ENCODE measurements at places on chromosomes 1 and 21.

DNA sequence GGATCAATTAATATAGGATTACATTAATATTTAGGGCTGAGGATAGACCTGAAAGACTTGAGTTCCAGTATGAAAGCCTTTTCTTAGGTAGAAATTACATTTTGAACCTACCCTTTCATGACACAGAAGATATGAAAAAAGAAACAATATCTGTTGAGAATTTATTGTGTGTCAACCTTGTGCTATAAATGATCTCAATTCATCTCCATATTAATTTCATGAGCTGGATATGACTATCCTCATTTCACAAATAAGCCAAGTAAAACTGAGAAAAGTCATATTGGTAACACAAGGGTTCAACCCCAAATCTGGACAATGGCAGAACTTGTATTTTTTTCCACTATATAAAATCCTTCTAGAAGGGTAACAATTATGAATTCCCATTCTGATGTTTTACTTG lies 120.0 kb downstream of the TRIM33 start:
- no peak for DNase-seq

- no peak for DNase-seq
Measured at GRCh38 chr21:38957575-38958322, 152.0 kb downstream of the ETS2 start.

DNA sequence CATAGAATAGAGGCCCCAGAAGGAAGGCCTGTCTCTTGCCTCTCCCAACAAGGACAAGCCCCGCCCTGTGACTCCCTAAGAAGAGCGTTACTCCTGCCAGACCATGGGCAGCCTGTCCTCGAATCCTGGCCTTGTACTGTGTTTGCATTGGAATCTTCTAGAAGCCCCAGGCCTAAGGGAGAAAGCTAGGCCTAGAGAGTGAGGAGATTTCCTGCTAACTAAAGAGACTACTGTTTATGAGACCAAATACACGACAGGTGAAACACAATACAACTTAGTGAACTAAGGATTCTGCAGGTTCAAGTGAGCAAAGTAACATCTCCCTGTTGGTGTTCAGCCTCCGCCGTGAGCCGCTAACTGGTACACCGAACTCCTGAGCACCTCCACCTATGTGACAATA lies 62.7 kb downstream of the SYF2 start:
- no peak for DNase-seq

- DNase-seq = no peak
Measured at GRCh38 chr1:221567859-221568507, 173.9 kb downstream of the DUSP10 start.

DNA sequence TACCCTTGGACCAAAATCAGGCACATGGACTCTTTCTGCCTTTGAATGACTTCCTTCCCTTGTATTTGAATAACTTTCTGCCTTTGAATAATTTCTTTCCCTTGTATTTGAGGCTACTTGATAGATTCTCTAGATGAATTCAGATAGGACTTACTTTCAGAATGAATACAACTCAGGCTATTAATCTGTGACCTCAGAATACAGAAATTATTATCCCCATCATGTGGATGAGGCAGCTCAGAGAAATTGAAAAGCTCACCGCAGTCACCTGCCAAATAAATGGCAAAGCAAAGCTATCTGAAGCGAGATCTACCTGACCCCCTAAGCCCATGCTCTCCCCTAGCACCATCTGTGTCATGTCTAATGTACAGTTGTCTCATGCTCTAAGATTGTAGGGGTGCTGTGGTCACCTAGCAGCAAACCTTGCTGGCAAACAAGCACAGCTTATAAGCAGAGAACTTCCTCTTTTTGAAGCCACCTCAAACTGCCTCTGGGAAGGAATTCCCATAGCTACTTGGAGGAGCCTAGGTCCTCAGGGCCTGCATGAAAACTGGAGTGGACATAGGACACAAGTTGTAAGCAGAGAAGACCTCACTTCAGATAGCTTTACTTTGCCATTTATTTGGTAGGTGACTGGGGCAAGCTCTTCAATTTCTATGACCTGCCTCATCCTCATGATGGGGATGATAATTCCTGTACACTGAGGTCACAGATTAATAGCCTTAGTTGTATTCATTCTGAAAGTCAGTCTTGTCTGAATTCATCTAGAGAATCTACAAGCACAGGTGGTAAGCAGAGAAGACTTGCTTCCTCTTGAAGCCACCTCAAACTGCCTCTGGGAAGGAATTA lies 66.1 kb downstream of the FASLG start:
- DNase-seq = no peak

DNA sequence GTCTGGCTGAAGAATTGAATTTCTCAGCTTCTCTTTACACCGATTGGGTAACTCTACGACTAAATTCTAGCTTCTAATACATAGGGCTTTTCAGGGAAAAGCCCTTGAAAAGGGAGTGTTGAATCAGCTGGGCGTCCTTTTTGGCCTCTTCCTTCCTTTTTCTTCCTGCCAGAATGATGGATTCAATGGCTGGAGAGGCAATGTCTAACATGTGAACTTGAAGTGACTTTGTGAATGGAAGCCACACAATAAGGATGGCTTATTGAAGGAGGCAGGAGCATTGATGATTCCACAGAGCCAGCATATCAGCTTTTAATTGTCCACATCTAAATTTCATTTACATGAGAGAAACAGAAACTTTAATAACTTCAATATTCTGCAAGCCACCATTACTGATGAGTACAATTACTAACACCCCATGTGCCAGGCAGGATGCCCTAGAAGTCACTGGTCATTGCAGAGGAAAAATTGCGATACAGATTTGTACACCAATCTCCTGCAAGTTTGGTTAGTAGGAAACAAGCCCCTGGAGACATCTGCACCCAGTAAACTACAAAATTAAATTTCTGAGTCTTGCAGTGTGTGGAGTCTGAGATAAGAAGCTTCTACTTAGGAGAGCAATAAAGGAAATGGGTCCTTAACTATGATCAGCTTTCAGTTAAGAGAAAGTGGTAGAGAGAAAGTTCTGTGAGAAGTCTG lies 56.1 kb downstream of the STYXL2 start:
- DNase-seq = no peak

DNA sequence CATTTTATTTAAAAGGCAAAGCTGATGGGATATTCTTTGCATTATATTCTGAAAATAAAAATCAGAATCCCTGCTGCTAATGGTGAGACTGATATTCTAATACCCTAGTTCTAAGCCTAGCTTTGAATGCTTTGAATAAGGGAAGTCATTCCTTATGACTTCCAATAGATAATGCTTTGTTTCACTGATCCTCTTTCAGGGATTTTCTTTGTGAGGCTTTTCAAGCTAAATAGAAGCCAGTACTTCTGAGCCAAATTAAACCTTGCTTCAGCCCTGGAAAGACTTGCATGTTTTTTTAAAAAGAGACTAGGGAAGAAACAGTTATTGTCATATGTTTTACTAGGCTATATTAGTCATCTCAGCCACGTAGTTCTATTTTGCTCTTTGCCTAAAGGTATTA lies 68.5 kb upstream of the CACYBP start:
- no peak for DNase-seq

DNA sequence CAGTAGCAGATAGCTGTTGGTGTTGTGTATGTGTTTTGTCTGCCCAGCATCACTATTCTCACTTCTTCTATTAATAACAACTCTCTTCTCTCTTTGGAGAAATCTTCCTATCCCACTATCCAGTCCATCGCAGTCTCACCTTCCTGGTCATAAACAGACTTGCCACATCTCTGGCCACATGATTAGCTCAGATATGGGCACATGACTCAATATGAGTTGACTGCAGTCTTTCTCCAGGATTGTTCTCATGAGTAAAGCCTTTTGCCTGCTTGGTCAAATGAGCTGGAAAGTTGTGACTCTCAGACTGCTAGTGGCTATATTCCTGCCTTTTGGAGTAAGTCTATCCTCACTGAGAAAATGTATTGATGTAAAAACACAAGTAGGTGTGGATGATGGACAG lies 32.9 kb upstream of the TADA1 start:
- no peak for DNase-seq

GRCh38 chr1:231106347-231106746 lies 55.5 kb upstream of the TRIM67 start:
- no peak for DNase-seq

DNA sequence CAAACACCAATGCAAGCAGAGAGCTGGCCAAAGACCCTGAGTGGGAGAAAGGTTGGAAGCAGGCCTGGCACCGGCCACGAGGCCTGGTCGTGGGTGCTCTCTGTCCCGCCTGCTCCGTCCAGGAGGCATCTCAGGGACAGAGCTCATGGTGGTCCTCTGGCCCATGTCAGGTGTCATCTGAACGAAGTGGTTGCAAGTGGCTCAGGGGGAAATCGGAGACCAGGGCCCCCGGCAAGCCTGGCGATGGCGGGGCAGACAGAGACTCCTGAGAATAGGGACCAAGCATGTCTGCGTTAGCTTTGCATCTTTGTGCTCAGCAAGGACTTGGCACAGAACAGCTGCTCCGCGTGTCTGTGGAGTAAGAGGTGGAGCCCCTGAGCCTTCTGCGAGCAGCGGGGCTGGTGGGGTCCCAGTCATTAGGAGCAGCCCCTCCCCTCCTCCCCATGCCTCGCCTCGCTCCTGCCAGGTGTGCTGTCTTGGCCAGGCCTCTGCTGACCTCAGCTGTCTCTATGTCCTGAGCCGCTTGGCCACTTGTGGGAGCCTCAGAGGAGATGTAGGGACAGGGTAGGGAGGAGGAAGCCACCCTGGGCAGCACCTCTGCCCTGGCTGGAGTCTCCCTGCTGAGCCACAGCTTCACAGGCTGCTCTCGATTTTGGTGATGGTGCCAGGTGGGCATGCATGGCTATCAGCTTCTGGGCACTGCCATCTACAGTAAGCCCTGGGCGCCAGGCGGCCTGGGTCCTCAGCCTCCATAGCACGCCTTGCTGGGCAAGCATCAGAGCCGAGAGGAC lies 362.9 kb upstream of the VAMP3 start:
- DNase-seq = no peak

DNA sequence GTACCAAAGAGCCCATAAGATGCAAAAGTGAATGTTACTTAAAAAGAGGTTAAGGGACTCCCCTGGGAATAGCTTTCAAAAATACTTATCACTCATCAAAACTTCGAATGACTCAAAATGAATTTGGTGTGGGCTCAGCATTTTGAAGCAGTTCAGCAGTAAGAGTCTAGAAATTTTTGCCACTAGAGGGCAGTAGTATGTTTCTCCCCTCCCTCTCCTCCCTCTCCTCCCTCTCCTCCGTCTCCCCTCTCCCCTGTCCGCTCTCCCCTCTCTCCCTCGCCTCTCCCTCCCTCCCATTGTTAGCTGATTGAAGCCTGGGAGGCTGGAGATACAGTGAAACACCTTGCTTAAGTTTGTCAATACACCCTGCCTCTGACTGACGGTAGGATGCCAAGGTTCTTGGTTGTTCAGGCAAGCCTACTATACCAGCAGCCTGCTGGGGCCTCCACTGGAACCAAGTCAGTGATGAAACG lies 70.8 kb upstream of the TENT5C start:
- peak; percentile 70 for DNase-seq

DNA sequence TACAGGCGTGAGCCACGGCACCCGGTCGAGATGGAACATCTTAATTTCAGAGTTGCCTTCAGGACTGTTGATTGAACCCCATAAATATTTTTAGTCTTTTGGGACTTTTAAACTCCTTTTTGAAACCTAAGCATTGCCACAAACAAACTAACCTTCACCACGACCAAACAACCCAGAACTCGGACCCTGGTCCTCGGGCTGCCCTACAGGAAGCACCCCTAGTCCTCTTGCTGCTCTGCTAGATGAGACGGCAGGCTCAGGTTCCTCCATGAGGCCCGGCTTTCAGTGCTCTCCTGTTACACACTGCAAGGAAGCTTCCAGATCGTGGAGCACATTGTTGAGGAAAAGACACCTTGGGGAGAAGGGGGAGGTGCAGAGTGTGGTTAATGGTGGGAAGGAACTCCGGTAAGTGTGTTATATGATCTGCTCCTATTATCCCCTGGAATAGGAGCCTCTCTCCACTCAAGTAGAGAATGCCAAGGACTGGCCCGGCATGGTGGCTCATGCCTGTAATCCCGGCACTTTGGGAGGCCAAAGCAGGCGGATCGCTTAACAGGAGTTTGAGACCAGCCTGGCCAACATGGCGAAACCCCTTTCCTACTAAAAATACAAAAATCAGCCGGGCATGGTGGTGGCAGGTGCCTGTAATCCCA lies 5.7 kb downstream of the EPHX1 start:
- DNase-seq = no peak

DNA sequence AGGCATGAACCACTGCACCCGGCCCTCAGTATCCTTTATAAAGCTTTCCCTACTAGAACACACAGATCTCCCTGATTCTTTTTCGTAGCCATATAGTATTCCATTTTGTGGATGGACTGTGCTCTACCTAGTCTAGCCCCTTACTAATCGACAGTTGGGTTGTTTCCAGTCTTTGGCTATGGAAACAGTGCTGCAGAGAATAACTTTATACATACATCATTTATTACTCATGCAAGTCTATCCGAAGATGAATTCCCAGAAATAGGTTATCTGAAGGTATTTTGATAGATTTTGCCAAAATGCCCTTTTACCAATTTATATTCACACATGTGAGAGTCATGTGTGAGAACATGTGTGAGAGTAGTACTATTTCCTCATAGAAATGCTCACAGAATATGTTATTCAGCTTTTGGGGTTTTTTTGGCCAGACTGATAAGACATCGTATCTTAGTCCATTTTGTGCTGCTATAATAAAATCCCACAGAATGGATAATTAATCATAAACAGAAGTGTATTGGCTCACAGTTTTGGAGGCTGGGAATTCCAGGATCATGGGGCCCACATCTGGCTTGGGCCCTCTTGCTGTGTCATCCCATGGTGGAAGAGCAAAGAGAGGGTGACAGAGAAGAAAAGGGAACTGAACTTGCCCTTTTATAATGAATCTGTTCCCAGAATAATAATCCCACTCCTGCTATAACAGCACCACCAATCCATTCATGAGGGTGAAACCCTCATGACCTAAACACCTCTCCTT lies 17.3 kb upstream of the FGR start:
- DNase-seq = no peak

DNA sequence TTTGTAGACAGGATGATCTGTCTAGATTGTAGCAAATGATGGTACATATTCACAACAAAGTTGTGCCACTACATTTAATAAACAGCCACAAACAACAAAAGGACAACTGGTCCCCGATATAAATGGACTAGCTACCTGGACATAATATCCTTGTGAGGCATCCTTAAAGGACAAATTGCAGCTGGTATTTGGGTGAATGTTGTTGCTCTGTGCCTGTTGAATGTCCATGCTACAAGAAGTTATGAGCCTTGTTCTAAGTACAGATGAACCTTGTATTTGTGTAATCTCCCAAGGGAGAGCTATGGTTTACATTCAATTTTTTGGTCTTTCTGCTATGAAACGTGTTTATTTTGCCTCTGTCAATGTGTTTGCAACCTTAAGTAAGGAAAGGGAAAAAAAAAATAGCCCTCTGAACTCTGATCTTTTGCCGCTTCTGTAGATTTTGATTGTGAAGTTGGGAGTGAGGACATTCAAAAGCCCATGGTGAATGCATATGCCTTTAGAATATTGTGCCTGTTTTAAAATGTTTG lies 26.5 kb downstream of the SFT2D2 start:
- DNase-seq = no peak

DNA sequence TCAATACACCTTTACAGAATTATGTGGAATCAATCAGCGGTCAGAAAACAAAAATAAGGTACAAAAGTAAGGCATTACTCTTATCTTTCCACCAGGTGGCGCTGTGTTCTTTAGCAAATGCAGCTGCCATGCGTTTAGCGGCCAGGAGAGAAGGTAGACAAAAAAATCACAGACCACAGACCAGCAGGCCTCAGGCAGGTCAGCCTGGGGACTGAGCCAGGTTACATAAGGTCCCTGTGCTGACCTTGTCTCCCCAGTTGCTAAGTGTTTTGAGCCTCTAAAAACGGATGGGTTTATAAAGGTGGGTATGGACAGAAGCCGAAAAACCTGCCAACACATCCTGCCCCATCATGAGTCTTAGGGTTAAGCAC lies 2.8 kb downstream of the RGS16 start:
- peak; percentile 81 for DNase-seq

GRCh38 chr1:223006917-223007648 lies 136.0 kb downstream of the TLR5 start:
- DNase-seq = no peak

Measured in CD4-positive, alpha-beta T cell treated with Interleukin-1 beta for 1 hour (primary cell).